ENCODE measurements at places on chromosomes 5 and 9. TPM values are rescaled to one million over a fixed set of nuclear protein-coding genes. Genes with fewer than 3 reads are reported as not detected.

Gene CBY3
- not detected for total RNA-seq

Gene NRARP
- total RNA-seq, result 3.5 TPM

Gene FCN1
- total RNA-seq, result not detected

Gene ZNF483
- total RNA-seq, result 3.1 TPM

Gene C9orf43
- 0.54 TPM for total RNA-seq

Gene COL15A1
- 0.74 TPM for total RNA-seq

Gene LEAP2
- 0.68 TPM for total RNA-seq

Gene NXNL2
- 0.89 TPM for total RNA-seq

Gene ARHGEF39
- total RNA-seq, result 2.9 TPM

Gene SCGB3A2
- total RNA-seq, result not detected

Gene C5orf58
- total RNA-seq, result not detected

All from Daoy (cell line).